ENCODE measurements at places on chromosomes 13 and 19. TPM values are rescaled to one million over a fixed set of nuclear protein-coding genes. Genes with fewer than 3 reads are reported as not detected.

Gene CYP4F2
- total RNA-seq, result not detected

Gene FBXO46
- 46.5 TPM for total RNA-seq

DNA sequence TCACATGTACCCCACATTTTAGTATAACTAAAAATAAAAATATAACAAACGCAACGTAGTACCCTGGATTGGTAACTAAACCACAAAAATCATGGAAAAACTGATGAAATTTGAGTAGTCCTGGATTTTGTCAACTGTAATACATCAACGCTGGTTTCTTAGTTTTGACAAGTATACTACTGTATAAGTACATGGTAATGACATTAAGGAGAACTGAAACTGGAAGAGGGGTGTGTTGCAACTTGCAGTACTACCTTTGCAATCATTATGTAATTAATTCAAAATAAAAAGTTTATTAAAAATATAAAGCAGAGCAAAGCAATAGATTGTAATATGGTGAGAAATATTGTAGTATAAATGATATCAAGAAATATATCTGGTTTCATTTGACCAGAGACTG, 1158.0 kb upstream of the SPRY2 start:
- DNase-seq, result no peak

GRCh38 chr13:60627071-60627686, 230.2 kb downstream of the TDRD3 start:
- DNase-seq, result peak; percentile 14

DNA sequence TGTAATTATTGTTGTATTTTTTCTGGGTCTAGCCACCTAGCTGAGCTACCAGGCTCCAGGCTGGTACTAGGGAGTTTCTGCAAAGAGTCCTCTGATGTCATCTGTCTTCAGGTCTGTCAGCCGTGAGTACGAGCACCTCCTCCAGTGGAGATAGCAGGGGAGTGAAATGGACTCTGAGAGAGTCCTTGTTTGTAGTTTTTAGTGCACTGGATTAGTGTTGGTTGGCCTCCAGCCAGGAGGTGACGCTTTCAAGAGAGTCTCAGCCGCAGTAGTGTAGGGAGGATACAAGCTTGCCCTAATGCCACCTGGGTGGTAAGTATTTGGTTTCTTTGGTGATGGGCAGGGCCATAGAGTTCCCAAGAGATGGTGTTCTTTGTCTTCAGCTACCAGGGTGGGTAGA, 384.8 kb downstream of the SLC7A1 start:
- DNase-seq, result no peak

DNA sequence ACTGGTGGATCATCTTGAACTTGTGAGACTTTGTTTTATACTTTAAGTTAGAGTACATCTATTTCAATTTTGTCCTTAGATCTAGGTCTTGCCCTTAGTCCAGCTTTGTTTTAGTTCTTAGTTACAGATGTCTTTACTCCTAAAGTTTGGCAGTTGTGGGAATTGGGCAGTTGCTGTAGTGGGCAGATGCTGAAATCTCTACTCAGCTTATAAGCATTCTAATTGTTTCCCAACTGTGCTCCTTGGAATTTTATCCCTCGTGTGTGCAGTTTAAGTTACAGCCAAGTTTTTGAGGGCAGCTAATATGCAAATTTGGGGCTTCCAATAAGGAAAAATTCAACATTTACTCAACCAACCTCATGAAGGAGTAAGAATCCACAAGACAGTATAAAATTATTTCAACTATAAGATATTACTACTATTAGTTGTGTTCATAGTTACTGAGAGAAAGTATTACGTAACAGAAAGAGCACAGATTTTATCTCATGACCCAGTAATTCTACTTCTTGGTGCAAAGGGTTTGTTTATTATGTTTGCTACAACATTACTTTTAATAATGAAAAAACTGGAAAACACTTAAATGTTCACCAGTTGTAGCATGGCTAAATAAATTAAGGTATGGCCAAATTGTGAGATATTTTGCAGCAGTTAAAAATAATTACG, 32.9 kb downstream of the CCDC122 start:
- DNase-seq, result no peak

- no peak for DNase-seq
Measured at GRCh38 chr13:57443494-57443893, 188.1 kb upstream of the PCDH17 start.

- DNase-seq, result peak; percentile 59
Measured at GRCh38 chr13:41463838-41464602, 6.7 kb downstream of the RGCC start.

GRCh38 chr13:32881074-32881776, 135.0 kb upstream of the KL start:
- DNase-seq, result no peak

Data from activated T-cell treated with anti-CD3 and anti-CD28 coated beads, Interleukin-2, amount 50 U/mL, for 72 hours (primary cell).